Type B pancreatic cell (in vitro differentiated cells): ENCODE measurements at places on chromosomes 16 and 17.
A peak's percentile ranks its signal among the peaks of the same experiment; 100 is the strongest.

DNA sequence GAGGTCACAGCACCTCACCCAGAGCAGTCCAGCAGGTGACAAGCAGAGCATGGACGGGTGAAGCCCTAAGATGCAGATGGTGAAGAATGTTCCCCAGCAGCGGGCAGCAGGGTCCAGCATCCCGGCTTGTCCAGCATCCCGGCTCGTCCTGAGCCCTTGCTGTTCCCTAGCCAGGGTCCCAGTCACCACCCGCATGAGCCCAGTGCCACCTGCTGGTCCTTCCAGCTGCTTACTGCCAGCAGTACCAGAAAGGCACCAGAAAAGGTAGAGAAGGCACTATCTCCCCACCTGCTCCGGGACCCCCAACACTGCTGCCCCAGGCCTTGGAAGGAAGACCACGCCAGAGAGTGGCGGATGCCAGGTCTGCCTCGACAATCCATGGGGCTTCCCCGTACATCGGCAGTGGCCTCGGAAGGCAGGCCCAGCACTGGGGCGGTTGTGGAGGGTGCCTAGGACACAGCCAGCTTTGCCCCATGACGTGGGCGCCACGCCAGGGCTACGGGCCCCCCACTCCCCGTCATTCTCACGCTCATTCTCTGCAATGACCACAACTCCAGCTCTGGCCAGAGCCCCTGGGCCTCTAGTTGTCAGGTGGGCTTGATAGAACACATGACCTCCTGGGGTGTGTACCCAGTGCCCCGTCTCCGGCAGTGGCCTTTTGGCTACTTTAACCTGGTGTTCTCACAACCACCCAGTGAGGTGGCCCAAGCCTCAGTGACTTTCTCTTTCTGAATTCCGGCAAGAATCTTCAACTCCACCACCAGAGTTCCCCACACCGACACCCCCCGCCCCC lies 1.4 kb downstream of the CENPX start:
- no peak for DNase-seq

DNA sequence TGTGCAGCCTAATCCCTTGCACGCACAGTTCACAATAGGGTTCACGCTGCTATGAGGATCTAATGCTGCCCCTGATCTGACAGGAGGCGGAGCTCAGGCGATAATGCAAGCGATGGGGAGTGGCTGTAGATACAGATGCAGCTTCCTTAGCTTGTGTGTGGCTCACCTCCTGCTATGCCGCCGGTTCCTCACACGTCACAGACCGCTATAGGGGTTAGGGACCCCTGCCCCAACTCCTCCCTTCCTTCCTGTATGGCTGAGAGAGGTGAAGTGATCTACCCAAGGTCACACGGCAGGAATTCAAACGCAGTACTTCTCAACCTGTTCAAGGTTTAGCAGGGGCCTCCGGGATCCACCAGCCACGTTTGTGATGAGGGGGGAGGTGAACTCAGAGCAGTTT lies 13.4 kb upstream of the PLLP start:
- DNase-seq, result no peak

GRCh38 chr17:42288803-42289610 lies 709 bp downstream of the STAT5A start:
- no peak for DNase-seq

DNA sequence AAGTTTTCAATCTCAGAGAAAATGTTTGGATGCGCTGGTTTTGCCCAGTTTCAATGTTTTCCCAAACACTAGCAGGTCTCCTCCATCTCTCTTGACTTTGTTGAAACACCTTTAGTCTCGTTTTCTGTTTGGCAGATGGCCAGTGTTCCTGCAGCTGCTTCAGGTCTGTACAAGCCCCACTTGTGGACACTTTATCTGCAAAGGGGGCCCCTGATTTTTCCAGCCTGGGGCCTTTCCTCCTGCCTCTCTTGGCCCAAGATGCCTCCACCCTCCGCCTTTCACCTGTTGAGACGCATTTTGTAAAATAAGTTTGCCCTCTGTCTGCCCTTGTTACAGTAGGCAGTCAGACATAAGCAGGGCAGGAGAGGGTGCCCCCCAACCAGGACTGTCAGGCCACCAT lies 21.8 kb upstream of the PRM1 start:
- no peak for DNase-seq

- DNase-seq, result no peak
Observed at GRCh38 chr17:4440690-4441686, 7.2 kb downstream of the SPNS3 start.

DNA sequence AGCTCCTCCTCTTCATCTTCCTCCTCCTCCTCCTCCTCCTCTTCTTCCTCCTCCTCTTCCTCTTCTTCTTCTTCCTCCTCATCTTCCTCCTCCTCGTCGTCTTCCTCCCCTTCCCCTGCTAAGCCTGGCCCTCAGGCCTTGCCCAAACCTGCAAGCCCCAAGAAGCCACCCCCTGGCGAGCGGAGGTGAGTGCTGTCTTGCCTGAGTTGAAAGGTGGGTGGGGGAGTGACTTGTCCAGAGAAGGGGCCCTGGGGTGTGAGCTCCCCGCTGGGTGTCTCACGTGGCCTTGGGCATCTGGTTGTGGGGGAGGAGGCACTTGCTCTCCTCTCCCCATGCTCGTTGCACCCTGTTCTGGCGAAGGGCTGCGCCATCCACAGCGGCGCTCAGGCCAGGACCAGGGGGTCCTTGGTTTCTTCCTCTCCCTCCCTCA lies 8.0 kb downstream of the ELOB start:
- DNase-seq, result no peak

DNA sequence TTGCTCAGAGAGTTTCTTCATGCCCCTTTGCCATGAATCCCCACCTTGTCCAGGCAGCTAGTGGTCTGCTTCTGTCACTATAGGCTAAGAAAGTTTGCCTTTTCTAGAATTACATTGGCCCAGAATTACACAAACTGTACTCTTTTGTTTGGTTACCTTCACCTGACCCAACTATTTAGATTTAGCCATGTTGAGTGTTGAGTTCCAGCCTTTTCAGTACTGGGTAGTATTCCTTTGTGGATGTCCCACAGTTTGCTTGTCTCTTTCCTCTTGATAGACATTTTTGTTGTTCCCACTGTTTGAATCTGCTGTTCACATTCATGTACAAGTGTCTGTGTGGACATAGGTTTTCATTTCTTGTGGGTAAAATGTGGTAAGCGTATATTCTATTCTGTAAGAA lies 22.3 kb downstream of the USP10 start:
- DNase-seq, result no peak

GRCh38 chr17:21425736-21426135 lies 49.6 kb downstream of the KCNJ12 start:
- DNase-seq, result no peak

GRCh38 chr16:67822511-67822910 lies 15.8 kb downstream of the TSNAXIP1 start:
- no peak for DNase-seq

DNA sequence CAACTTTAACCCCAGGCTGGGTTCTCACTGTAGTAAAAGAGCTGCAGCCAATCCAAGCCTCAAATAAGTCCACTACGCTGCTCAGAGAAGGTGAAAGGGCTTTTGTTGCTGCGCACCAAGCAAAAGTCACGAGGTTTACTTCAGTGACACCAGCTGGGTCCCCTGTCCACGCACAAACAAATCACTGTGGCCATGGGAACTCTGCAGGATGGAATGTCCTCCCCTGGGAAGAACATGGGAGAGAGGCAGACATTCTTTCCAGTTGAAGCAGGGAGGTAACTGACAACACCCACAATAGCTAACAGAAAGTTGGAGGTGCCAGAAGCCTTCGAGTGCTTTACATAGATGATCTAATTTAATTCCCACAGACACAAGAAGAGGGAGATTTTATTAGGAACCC lies 181.9 kb downstream of the PMP22 start:
- no peak for DNase-seq

GRCh38 chr17:2786176-2786881 lies 9.9 kb upstream of the RAP1GAP2 start:
- peak; percentile 94 for DNase-seq

GRCh38 chr17:81551458-81552243 lies 502 bp downstream of the FAAP100 start:
- no peak for DNase-seq

GRCh38 chr16:13992976-13993375 lies 73.0 kb downstream of the ERCC4 start:
- DNase-seq, result peak; percentile 24

- no peak for DNase-seq
Observed at GRCh38 chr16:56779906-56780305, 50.0 kb downstream of the NUP93 start.

DNA sequence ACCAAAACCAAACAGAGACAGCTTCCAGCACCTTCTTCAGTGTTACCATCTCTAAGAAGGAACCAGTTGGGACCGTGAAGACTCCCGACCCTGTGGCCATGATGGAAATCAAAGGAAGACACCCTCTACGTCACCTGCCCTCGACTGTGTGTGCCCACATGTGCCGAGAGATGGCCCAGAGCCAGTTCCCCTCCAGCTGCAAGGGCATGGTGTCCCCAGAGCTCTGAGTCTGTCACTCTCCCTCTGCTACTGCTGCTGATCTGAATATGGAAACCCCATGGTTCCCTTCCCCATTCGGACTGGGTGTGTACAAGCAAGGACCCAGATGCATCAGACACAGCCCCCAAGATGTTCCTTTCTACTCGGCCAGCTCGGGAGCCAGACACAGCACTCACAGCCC lies 76.4 kb downstream of the SOCS1 start:
- no peak for DNase-seq

- DNase-seq, result no peak
Observed at GRCh38 chr17:61009663-61010062, 332.0 kb downstream of the BCAS3 start.

GRCh38 chr17:17377071-17377967 lies 74.1 kb downstream of the NT5M start:
- no peak for DNase-seq

DNA sequence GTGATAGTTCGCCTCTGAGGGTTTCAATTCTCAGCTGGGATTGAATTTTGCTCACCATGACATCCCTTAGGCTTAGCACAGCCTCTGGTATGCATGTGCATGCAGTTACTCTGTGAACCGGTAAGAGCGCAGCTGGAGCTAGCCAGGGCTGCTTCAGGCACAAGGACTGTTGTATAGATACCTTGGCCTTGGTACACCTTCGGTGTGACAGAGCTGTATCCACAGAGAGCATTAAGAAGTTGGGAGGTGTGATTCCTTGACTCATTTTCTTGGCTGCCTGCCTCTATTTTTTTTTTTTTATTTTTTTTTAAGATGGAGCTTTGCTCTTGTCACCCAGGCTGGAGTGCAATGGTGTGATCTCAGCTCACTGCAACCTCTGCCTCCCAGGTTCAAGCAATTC lies 2.2 kb upstream of the NUTF2 start:
- DNase-seq, result no peak
